ENCODE measurements at places on chromosomes 1 and 21. TPM values are rescaled to one million over a fixed set of nuclear protein-coding genes. Genes with fewer than 3 reads are reported as not detected.

Gene ZNF648
- 0.02 TPM for polyA plus RNA-seq

Gene C8B
- 0.05 TPM for polyA plus RNA-seq

Gene VHLL
- polyA plus RNA-seq = 0.09 TPM

Gene ACTA1
- polyA plus RNA-seq = 6.4 TPM

Gene TNFRSF18
- polyA plus RNA-seq = 29.9 TPM

Gene PADI1
- 0.57 TPM for polyA plus RNA-seq

Gene SHE
- polyA plus RNA-seq = 7.6 TPM

Gene SLC35D1
- 6.3 TPM for polyA plus RNA-seq

Gene KRTAP21-2
- polyA plus RNA-seq = not detected

Gene NOL9
- 8.6 TPM for polyA plus RNA-seq

Gene KTI12
- polyA plus RNA-seq = 11.1 TPM

Gene NUP210L
- polyA plus RNA-seq = 0.05 TPM

Gene ADAMTSL4
- 17.9 TPM for polyA plus RNA-seq

Gene DDR2
- polyA plus RNA-seq = 2.1 TPM

Gene GPR52
- 0.09 TPM for polyA plus RNA-seq

Gene BACH1
- 17.6 TPM for polyA plus RNA-seq

Gene UBE2U
- polyA plus RNA-seq = not detected

Gene CENPF
- 8.0 TPM for polyA plus RNA-seq

Gene TMEM82
- not detected for polyA plus RNA-seq

Gene LCE1A
- 1.0 TPM for polyA plus RNA-seq

Gene SPATA1
- polyA plus RNA-seq = 3.7 TPM

Gene C1orf87
- polyA plus RNA-seq = 0.11 TPM

Gene TCEA3
- polyA plus RNA-seq = 5.5 TPM

Gene BCL2L15
- polyA plus RNA-seq = 1.8 TPM

Gene ANKRD65
- 16.0 TPM for polyA plus RNA-seq

Gene SERPINC1
- 0.43 TPM for polyA plus RNA-seq

Gene MANEAL
- polyA plus RNA-seq = 1.8 TPM

Gene LCE1B
- 0.68 TPM for polyA plus RNA-seq

Gene TXLNA
- polyA plus RNA-seq = 17.7 TPM

Gene ADGRL2
- polyA plus RNA-seq = 18.9 TPM

Gene KRTAP7-1
- 0.23 TPM for polyA plus RNA-seq

Gene CCDC28B
- polyA plus RNA-seq = 28.7 TPM

Gene ALG6
- polyA plus RNA-seq = 52.2 TPM

Gene ADORA1
- polyA plus RNA-seq = 0.64 TPM

Gene PTAFR
- polyA plus RNA-seq = 3.4 TPM

Gene KANK4
- polyA plus RNA-seq = 0.21 TPM

Gene FCRL1
- 4.0 TPM for polyA plus RNA-seq

Gene ERVH48-1
- polyA plus RNA-seq = 1.1 TPM

Gene CFHR2
- polyA plus RNA-seq = not detected

Gene LCA5L
- polyA plus RNA-seq = 2.5 TPM

Gene NBPF10
- 0.59 TPM for polyA plus RNA-seq

Gene RAB25
- polyA plus RNA-seq = 43.1 TPM

Gene NAXE
- 40.2 TPM for polyA plus RNA-seq

Gene PLCH2
- 34.4 TPM for polyA plus RNA-seq

Gene MFAP2
- 5.6 TPM for polyA plus RNA-seq

Gene SLAMF1
- 115 TPM for polyA plus RNA-seq

Data from thymus (tissue), 14 donors.